Fibroblast of the aortic adventitia (primary cell): ENCODE measurements at places on chromosomes 12 and 14. TPM values are rescaled to one million over a fixed set of nuclear protein-coding genes. Genes with fewer than 3 reads are reported as not detected.

Gene SMAGP
- total RNA-seq: 9.6 and 29.3 TPM in 2 replicates

Gene PELI2
- 5.9 and 14.0 TPM in 2 replicates for total RNA-seq

Gene INHBC
- not detected in 2 replicates for total RNA-seq

Gene BATF
- total RNA-seq: not detected in 2 replicates

Gene CLEC7A
- not detected in 2 replicates for total RNA-seq

Gene TUNAR
- total RNA-seq: not detected in 2 replicates

Gene MMP17
- total RNA-seq: 4.1 and 5.6 TPM in 2 replicates

Gene ASCL1
- total RNA-seq: not detected in 2 replicates

Gene TCL1B
- total RNA-seq: 0.98 TPM in 1 of 2 replicates, not detected in the other

Gene TOMM20L
- not detected in 2 replicates for total RNA-seq

Gene PZP
- total RNA-seq: not detected in 2 replicates

Gene RNF10
- 96.7 and 125 TPM in 2 replicates for total RNA-seq

Gene TSPAN19
- 1.7 TPM in 1 of 2 replicates, not detected in the other for total RNA-seq

Gene DHRS2
- total RNA-seq: 1.1 TPM in 1 of 2 replicates, not detected in the other

Gene GLT8D2
- total RNA-seq: 46.0 and 55.3 TPM in 2 replicates

Gene SLC39A5
- total RNA-seq: 0.18 TPM in 1 of 2 replicates, not detected in the other

Gene PARPBP
- 4.1 and 15.8 TPM in 2 replicates for total RNA-seq

Gene ANHX
- not detected in 2 replicates for total RNA-seq

Gene INHBE
- total RNA-seq: 0.16 and 0.99 TPM in 2 replicates

Gene DAO
- total RNA-seq: not detected in 2 replicates

Gene DPPA3
- not detected in 2 replicates for total RNA-seq

Gene KRT73
- total RNA-seq: not detected in 2 replicates

Gene MYO1H
- total RNA-seq: not detected in 2 replicates

Gene HVCN1
- total RNA-seq: 0.74 and 2.6 TPM in 2 replicates

Gene RNASE7
- total RNA-seq: not detected in 2 replicates

Gene POLE
- 15.0 and 37.4 TPM in 2 replicates for total RNA-seq

Gene SDSL
- total RNA-seq: 1.9 and 5.9 TPM in 2 replicates

Gene UNC79
- 0.09 and 0.16 TPM in 2 replicates for total RNA-seq

Gene DHH
- 0.41 TPM in 1 of 2 replicates, not detected in the other for total RNA-seq

Gene NKX2-1
- not detected in 2 replicates for total RNA-seq

Gene P2RX2
- not detected in 2 replicates for total RNA-seq

Gene TSPAN8
- total RNA-seq: 7.1 and 15.5 TPM in 2 replicates

Gene ZNF140
- total RNA-seq: 16.4 and 23.1 TPM in 2 replicates

Gene IFNG
- total RNA-seq: not detected in 2 replicates

Gene DCTN2
- 106 and 140 TPM in 2 replicates for total RNA-seq

Gene MYL6
- total RNA-seq: 1,047 and 1,209 TPM in 2 replicates

Gene OR4Q2
- total RNA-seq: not detected in 2 replicates

Gene SLCO1B1
- not detected in 2 replicates for total RNA-seq

Gene PLD4
- 0.09 and 0.16 TPM in 2 replicates for total RNA-seq

Gene AEBP2
- total RNA-seq: 17.9 and 72.5 TPM in 2 replicates

Gene FAM186B
- 0.45 and 2.7 TPM in 2 replicates for total RNA-seq

Gene CLEC12A
- not detected in 2 replicates for total RNA-seq

Gene MTRFR
- total RNA-seq: 12.8 and 17.5 TPM in 2 replicates

Gene BCDIN3D
- total RNA-seq: 0.82 and 4.5 TPM in 2 replicates

Gene CKB
- 17.6 and 29.3 TPM in 2 replicates for total RNA-seq

Gene R3HDM2
- 16.7 and 22.3 TPM in 2 replicates for total RNA-seq

Gene FBLN5
- total RNA-seq: 56.8 and 137 TPM in 2 replicates

Gene LRRC9
- total RNA-seq: not detected in 2 replicates

Gene HOXC12
- not detected in 2 replicates for total RNA-seq

Gene DGKA
- 50.6 and 62.1 TPM in 2 replicates for total RNA-seq

Gene CCDC196
- not detected in 2 replicates for total RNA-seq

Gene JPH4
- total RNA-seq: not detected in 2 replicates

Gene POLE2
- total RNA-seq: 1.1 and 36.2 TPM in 2 replicates

Gene TBC1D30
- 0.18 and 0.98 TPM in 2 replicates for total RNA-seq
